ENCODE measurements at places on chromosomes 5 and 9.

DNA sequence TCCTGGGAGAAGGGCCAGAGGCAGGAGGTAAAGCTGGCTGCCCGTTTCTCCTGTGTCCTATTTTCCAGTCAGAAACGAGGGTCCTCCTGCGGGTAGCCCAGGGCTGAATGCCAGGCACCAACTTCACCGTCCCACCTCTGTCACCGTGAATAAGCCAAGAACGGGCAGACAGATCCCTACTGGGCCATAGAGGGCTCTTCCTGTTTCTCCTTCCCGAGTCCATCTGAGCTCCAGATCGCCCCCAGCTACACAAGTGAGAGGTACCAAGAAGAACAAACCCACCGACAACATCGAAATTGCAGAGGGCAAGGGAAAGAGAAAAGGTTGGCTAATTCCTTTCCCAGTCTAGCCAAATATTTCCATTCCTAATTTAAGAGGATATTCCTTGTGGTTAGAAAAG, 93.7 kb downstream of the SPOCK1 start:
- no peak for DNase-seq

DNA sequence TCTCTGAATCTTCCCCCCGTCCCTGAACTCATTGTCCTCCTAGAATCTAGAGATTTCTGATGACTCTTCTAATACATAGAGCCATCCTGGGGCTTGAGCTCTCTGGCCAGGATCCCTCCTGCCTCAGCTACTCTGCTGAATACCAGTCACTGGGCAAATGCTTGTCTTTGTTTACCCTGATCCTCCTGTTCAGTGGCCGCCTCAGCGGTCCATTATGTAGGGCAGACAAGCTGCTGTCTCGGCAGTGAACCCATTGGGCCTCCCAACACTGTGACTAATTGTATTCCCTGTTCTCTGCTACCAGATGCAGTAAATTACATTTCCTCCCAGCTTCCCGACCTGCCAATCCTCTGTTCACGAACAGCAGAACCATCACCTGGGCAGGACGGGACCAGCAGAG, 151.6 kb downstream of the PALM2AKAP2 start:
- no peak for DNase-seq

DNA sequence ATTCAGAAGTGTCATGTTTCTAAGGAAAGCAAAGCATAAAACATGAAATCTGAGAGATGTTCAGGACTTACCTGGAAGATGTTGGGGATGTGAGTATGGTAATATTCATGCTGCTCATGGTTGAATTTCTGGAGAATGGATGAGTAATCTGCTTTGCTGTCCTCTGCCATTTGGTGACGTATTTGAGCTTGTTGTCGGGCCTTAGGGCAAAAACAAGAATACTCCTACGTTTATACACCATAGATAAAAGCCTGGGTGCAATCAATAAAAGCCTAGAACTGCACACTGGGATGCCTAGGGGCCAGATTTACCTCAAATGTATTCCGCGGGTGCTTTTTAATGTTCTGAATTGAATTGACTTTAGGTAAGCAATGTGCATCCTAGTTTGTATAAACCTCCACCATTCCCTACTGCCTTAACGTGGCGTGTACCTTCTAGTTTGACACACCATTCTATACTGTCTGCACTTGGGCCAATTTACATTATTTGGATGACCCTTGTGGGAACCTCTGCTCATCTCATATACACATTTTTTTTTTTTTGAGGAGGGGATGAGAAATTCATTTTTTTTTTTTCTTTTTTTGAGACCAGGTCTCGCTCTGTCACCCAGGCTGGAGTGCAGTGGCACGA, 94.4 kb downstream of the USP20 start:
- DNase-seq = no peak

DNA sequence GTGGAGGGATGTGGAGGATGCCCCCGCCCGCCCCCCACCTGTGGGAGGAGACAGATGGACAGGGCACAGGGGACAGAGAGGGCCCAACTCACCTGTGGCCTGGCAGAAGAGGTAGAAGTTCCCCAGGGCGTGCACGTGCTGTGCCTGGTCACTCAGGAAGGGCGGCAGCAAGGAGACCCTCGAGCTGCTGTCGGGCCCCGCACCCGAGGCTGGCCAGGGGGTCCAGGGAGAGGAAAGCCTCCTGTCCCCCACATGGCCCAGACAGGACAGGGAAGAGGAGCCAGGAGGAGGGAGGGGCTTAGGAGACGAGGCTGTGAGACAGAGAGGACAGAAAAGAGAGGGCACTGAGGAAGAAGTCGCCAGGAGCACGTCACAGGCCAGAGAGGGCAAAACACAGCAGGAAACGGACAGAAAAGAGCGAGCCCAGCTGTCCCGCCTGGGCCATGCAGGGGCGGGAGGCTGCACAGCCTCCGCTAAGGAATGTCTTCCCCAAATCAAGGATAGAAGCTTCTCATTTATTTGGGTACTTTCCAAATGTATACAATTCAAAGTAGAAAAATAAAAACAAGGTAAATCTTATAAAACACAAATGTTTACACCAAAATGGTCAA, 58.5 kb downstream of the SECISBP2 start:
- no peak for DNase-seq

DNA sequence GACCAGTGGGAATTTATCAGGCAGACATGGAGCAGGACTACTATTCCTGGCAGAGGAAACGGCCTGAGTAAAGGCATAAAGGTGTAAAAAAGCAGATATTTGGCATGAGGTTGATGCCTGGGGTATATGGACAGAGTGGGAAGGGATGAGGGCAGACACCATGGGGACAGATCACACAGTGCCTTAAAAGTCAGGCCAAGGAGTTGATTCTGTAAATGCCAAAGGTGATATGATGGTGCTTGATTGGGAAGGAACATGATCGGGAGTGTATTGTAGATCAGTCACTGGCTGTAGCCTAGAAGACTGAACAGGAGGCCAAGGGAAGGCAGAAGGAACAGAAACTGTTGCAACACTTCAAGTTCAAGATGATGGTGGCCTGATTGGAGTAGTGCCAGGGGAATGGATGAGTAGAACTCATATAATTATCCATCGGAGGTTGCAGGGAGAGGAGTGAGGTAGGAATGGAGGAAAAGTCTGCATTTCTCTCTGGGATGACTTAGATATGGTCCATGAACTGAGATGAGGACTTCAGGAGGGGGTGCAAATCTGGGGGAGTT, 594.3 kb upstream of the KLF4 start:
- DNase-seq = no peak

GRCh38 chr5:52767217-52767743, 20.4 kb upstream of the ITGA1 start:
- DNase-seq = no peak

DNA sequence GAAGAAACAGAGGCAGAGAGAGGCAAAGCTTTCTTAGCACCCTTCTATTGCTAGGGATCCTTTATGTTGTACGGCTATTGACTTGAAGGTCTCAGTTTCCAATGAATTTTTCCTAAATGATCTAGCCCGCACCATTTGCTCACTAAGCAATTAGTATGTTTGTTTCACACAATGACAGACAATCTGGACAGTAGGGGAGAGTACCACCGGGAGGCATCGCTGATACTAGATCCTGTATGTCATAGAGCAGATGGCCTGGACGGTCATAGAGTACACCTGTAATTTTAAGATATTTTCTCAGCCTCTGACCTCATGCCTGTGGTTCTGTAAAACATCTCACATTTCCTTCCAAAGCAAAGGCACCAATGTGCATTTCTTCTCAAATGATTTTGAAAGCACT, 194.3 kb downstream of the TLE4 start:
- DNase-seq = no peak

DNA sequence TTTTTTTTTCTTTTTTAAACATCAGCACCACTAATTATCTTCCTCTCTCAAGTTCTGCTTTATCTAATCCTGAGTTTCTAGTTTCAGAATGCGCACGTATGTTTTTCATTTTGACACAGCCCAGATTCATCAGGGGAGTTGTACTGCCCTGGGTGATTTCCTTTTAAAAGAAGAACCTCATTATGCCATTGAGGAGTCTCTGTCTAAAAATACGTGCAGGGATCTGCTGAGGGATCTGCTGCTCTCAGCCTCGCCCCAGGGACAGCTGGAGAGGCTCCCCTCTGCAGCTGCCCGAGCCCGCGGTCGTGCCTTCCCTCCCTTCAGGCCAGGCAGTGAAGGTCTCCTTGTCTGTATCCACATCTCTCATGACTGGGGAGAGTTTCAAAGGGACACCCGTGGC, 273.1 kb downstream of the ARHGEF28 start:
- DNase-seq = peak; percentile 75

- DNase-seq = no peak
These were observed 92.6 kb upstream of the ERBIN start for GRCh38 chr5:65833780-65834179.

DNA sequence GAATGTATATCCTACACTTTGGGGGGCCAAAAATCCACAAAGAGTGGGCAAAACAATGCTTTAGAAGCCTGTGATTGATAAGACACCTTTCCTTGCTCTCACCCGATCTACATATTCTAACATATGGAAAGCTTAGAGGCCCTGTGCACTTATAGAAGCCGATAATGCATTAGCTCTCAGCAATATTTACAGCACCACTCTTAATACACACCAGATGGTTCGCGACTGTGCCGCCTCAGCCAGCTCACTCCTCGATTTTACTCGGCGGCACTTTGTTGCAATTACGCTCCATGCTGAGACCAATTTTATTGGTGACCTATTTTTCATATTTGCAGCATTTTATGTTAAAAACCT, 18.8 kb downstream of the NR2F1 start:
- no peak for DNase-seq

- peak; percentile 66 for DNase-seq
These were observed 9.6 kb downstream of the TMOD1 start for GRCh38 chr9:97510797-97511654.

DNA sequence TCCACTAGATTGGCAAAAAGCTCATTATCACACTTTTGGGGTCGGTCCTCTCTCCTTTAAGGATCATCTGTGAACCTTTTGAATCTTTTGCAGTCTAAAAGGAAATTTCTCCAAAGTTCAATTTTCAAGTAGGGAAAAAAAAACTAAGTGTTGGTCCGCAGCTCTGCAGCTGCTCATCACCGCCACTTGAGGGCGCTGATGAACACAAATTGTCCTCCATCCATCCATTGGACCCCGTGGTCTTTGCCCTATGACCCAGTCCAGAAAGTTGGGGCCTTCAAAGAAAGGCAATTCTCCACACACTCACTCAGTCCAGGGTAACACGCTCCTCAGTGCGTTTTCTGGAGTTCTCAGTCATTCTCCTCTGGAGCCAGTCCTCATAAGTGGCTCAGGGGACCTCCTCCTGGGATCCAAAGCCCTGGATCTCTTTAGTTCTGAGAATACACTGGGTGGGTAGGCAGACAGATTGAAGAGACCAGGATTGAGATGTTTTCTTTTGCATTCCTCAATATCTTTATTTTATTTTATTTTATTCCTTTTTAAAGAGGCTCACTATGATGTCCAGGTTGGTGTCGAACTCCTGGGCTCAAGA, 63.6 kb upstream of the SLC28A3 start:
- DNase-seq = no peak

DNA sequence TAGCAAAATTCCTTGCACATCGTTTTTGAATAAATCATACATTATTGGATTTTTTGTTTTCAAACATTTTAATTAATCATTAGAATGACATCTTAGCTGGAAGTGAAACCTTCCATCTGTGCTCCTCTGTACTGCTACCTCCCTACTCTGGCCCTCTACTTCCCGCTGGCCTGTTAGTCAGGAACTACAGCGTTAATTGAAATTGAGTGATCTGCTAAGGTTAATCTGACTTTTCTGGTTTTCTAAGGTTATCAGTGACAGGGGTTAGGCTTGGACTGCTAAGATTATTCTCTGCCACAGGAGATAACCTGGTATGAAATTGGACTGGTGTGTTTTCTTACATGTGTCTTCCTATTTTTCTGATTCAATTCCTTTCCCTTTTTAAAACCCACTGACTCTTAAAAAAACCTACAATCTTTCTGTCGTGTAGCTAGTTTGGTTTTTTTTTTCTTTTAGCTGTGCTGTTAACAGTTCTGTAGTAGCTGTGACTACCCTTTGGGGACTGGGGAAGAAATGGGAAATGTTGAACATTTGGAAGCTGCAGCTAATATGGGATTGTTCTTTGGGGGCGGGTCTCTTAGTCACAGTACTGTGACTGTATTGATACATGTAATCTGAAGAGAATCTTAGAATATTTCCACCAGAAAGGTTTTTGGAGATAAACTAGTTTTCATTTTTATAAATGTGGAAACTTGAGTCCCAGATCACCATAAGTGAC, 4.6 kb downstream of the KIF2A start:
- no peak for DNase-seq
